ENCODE measurements at places on chromosomes 6 and 20.

DNA sequence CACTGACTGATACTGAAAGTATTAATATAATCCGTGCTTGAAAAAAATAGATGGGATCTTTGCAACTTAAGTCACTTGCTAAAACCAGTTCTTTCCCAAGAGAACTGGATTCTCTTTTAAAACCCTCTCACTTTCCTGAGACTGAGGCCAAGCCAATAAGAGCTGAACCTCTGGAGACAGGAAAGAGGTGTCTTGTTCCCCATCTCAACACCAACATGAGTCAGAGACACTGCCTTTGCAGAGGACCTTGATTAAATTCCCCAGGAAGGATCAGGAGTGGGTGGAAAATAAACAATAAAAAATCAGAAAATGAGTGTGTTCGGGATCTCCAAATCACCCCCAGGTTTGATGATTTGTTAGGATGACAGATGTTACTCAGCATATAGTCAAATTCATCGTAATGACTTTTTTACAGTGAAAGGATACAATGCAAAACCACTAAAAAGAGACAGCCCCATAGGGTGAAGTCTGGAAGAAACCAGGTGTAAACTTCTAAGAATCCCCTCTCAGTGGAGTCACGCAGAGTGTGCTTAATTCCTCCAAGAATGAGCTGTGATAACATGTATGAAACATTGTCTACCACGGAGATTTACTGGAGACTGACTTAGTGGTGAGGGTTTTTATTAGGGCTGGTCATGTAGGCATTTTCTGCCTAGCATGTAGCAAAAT lies 122.8 kb upstream of the BEND3 start:
- DNase-seq = no peak

- DNase-seq = no peak
Measured at GRCh38 chr6:14765106-14765505, 480.8 kb upstream of the JARID2 start.

- DNase-seq = no peak
Measured at GRCh38 chr20:14951105-14951504, 613.7 kb upstream of the FLRT3 start.

- DNase-seq = no peak
Measured at GRCh38 chr20:48536206-48536605, 291.6 kb downstream of the PREX1 start.

DNA sequence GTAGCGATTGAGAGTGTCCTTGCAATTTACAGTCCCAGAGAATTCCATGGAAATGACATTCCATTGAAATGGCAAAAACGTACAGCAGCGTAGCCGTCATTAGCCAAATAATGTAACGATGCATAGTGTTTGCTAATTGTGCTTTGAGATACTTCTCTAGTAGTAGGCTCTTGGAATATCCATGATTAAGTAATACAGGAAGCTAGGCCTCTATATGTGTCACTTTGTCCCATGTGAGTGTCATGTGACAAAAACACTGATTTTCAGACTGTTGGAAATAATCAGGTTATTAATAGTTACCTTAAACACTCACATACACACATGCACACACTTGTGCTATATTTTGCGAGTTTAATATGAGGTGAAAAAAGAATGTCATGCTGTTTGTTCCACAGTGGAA lies 35.2 kb downstream of the SLX4IP start:
- no peak for DNase-seq

GRCh38 chr6:38310061-38310460 lies 329.7 kb downstream of the BTBD9 start:
- no peak for DNase-seq

GRCh38 chr6:68247782-68248181 lies 387.3 kb upstream of the ADGRB3 start:
- no peak for DNase-seq

DNA sequence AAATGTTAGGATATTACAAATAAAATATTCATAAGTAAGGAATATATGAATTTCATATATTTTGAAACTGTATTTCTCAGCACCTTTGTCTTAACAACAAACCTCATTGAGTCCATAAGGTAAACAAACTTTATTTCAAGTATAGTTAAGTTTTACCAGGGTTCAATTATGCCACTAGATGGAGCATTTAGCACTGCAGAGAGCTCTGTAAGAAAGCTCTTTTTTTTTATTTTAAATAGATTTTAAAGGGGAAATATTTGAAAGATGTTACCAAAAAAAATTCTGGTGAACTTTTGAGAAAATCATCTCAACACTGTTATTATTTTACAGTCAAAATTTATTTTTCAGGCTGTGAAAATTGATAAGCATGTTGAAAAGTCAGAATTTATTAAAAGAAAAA lies 955.2 kb upstream of the EYS start:
- DNase-seq = no peak

GRCh38 chr20:4038047-4038459 lies 22.7 kb upstream of the RNF24 start:
- DNase-seq = peak; percentile 65

GRCh38 chr20:24821391-24821790 lies 127.7 kb upstream of the CST7 start:
- no peak for DNase-seq

DNA sequence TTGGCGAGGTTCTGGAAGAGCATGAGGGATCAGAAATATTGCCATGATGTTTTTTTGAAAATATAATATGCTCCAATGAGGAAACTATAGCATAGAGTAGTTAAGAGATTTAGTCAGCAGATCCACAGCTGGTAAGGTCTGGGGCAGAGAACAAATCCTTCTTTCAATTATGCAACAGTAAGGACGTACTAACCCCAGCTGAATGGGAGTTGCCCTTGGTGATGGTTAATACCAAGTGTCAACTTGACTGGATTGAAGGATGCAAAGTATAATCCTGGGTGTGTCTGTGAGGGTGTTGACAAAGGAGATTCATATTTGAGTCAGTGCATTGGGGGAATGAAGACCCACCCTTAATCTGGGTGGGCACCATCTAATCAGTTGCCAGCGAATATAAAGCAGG lies 745.5 kb upstream of the NRSN1 start:
- DNase-seq = no peak

- no peak for DNase-seq
Measured at GRCh38 chr20:45775411-45775810, 16.3 kb downstream of the WFDC3 start.

DNA sequence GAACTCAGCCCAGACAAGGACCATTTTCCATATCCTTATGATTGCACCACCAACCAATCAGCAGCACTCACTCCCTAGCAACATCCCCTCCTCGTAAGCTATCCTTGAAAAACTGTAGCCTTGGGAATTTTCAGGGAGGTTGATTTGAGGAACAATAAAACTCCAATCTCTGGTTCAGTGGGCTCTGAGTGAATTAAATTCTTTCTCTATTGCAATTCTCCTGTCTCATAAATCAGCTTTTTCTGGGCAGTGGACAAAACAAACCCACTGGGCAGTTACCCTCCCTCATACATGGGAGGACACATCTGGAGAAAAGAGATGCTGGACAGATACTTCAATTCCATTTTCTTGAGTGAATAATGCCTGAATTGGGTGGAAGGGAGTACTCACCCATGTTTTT lies 115.4 kb upstream of the STXBP5 start:
- no peak for DNase-seq

GRCh38 chr6:158496700-158497099 lies 63.2 kb upstream of the TMEM181 start:
- no peak for DNase-seq

DNA sequence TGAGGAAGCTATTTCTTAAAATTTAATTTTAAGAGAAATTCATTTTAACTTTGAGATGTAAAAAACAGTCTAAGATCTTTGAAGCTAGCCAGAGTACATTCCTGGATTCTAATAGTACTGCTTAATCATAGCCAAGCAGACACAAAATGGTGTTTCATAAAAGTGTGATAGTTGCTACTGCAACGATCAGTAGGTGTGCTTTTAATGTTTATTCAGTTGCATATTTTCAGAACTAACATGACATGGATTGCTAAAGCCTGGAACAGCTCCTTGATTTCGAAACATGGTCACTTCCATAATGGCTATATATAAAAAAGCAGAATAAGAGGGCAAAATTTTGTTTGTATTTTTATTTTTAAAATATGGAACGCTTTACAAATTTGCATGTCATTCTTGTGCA lies 35.5 kb downstream of the SESN1 start:
- DNase-seq = no peak

- DNase-seq = no peak
Measured at GRCh38 chr20:62377615-62378178, 9.2 kb upstream of the RPS21 start.

DNA sequence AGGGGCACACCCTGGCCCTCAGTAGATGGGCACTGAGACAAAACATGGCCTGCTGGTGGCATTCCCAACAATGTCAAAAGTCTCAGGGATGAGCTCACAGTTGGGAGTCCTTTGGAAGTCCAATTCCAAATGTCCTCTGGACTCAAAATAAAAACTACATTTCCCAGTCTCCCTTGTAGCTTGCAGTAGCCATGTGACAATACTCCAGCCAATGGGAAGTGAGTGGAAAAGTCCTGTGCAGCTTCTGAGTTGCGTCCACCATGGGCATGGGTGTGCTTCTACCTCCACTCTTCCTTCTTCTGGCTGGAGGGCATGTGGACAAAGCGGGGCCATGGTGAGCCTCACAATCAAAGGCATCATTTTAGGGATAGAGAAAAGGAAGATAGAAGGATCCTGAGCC lies 5.8 kb upstream of the ADAM33 start:
- DNase-seq = no peak

GRCh38 chr6:84623956-84624680 lies 140.3 kb downstream of the TBX18 start:
- DNase-seq = no peak

GRCh38 chr6:33380272-33380981 lies 11.2 kb upstream of the KIFC1 start:
- DNase-seq = no peak

- DNase-seq = no peak
Measured at GRCh38 chr6:1144842-1145767, 166.8 kb upstream of the FOXQ1 start.

GRCh38 chr20:44485830-44486198 lies 10.1 kb downstream of the TTPAL start:
- no peak for DNase-seq

DNA sequence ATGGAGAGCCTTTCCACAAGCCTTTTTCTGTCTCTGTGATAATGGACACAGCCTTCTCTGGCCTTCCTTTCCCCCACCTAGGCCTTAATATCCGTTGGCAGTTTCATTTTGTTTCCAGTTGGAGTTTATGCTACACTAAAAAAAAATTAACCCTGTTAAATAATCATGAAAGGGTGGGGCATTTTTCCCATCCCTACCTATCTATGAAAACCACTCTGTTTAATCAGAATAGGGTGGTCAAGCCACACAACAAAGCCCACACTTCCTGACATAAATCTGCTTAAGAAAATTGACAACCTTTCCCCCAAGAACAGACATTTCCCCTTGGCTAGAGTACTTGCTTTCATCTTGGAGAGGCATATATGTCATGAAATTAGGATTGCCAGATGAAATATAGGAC lies 14.2 kb downstream of the TXLNB start:
- DNase-seq = no peak

DNA sequence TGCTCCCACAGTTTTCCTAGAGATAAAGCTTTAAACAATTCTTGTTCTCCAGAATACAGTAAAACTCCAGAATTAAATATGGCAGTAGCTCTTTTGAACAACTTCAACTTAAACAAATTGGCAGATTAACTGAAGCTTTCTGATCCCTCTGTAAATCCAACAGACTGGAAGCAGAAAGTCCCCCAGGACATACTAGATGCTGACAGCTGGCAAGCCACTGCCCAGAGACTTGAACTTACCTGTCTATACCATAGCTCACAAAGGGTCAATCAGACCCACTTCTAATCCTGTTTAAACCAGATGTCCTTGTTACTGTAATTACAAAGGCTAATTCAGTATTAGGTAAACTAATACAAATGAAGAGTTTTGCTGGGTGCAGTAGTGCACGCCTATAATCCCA lies 12.3 kb downstream of the GPLD1 start:
- DNase-seq = no peak

- no peak for DNase-seq
Measured at GRCh38 chr6:14959324-14959885, 286.5 kb upstream of the JARID2 start.

GRCh38 chr6:170265655-170266054 lies 25.2 kb downstream of the DLL1 start:
- DNase-seq = no peak

- no peak for DNase-seq
Measured at GRCh38 chr20:1242530-1242929, 16.7 kb downstream of the RAD21L1 start.

GRCh38 chr6:52995913-52996645 lies 995 bp upstream of the GSTA4 start:
- DNase-seq = peak; percentile 11

- DNase-seq = no peak
Measured at GRCh38 chr6:137231895-137232294, 12.7 kb upstream of the IFNGR1 start.

- DNase-seq = no peak
Measured at GRCh38 chr6:132713352-132714134, at the start of gene VNN1. VNN1 (minus strand) TSS chr6:132714055; CDS start chr6:132714035, 20 bp downstream.

- no peak for DNase-seq
Measured at GRCh38 chr6:167410462-167410861, 85.6 kb downstream of the TTLL2 start.

DNA sequence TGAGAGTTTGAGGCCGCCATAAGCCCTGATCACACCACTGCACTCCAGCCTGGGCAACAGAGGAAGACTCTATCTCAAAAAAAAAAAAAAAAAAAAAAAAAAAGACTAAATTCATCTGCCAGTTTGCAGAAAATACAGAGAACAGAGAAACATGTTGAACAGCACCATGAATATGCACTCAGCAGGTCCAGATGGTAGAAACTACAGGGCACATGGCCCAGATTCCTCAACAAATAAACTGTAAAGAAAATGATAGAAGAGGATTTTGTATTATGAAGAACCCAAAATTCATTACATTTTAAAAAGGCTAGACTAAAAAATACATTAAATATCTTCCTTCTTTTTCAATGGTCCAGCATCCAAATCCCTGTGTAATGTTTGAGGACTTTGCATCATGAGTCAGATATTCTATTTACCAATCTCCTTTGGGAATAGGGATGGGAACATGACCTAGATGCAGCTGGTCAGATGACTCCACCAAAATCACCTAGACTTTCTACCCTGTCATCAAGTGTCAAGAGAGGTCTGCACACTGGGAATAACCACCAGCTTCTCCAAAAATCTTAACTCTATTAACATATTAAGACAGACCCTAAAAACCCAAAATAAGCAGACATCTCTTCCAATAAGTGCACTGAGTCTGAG lies 189.1 kb upstream of the TCF21 start:
- DNase-seq = no peak

- no peak for DNase-seq
Measured at GRCh38 chr6:38216451-38216850, 396.9 kb downstream of the ZFAND3 start.

- no peak for DNase-seq
Measured at GRCh38 chr20:7596541-7596940, 343.7 kb downstream of the HAO1 start.

DNA sequence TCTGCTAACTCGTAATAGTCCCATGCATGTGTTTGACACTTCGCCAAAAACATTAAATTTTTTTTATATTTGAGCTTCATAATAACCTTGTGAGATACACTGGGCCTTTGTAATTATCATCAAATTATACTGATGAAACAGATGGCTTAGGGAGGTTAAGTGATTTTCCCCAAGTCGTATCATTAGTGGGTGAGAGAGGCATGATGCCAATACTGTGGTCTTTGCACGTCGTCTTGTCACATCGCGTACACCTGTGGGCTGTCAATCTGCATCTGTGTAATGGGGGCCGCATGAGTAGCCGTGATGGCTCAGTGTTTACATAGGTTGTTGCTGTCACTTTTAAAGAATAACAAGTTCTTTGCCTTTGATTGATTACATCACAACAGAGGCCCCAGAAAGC lies 1.7 kb downstream of the PRL start:
- no peak for DNase-seq

All from effector CD4-positive, alpha-beta T cell (primary cell).